Activated CD8-positive, alpha-beta T cell treated with anti-CD3 and anti-CD28 coated beads for 36 hours (primary cell): ENCODE measurements at places on chromosomes 4 and X. TPM values are rescaled to one million over a fixed set of nuclear protein-coding genes. Genes with fewer than 3 reads are reported as not detected.

GRCh38 chr4:132097041-132097440, 1052.1 kb upstream of the PCDH10 start:
- DNase-seq, result no peak
- no peak overlapping the region for H3K4me3 ChIP-seq

GNL3L gene
- total RNA-seq, result 69.6 TPM

DNA sequence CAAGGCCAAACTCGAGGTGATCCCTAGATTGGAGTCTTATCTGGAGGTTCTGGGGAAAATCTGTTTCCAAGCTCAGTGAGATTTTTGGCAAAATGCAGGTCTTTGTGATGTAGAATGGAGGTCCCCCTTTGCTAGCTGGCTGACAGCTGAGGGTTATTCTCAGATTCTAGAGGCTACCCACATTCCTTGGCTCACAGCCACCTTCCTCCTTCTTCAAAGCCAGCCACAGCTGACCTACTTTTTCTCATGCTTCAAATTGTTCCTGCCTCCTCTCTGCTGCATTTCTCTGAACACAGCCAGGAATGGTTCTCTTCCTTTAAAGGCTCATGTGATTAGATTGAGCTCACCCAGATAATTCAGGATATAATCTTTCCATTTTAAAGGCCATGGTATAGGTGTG, 86.9 kb downstream of the VCX3A start:
- no peaks in the 10 kb centered on the region for H3K27me3 ChIP-seq
- H3K36me3 ChIP-seq, result no peaks in the 10 kb centered on the region
- no peaks in the 10 kb centered on the region for H3K4me1 ChIP-seq
- no peak overlapping the region for H3K4me3 ChIP-seq
- H3K27ac ChIP-seq, result no peak overlapping the region

PNCK gene
- total RNA-seq, result 1.1 TPM

DNA sequence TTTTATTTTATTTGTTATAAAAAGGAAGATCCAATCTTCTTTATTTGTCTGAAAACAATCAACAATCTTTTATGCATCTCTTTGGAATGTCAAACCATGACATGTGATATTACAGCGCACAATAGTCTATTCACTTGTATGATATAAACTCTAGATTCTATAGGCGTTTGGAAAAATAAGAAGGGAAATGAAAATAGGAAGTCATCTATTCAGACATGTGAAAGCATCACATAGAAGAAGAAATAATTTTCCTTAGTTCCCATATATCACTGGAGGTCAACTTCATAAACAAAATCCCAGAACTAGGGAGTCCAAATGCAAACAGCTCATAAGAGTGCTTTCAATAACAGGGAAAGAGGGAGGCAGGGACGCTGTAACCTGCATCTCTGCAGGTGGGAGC, 139.5 kb upstream of the RASGEF1B start:
- no peak overlapping the region for H3K27ac ChIP-seq
- H3K27me3 ChIP-seq, result no peaks in the 10 kb centered on the region
- no peak overlapping the region for H3K4me3 ChIP-seq
- no peak for DNase-seq
- peaks cover 6% of the 10 kb centered on the region for H3K4me1 ChIP-seq
- H3K36me3 ChIP-seq, result no peaks in the 10 kb centered on the region

DNA sequence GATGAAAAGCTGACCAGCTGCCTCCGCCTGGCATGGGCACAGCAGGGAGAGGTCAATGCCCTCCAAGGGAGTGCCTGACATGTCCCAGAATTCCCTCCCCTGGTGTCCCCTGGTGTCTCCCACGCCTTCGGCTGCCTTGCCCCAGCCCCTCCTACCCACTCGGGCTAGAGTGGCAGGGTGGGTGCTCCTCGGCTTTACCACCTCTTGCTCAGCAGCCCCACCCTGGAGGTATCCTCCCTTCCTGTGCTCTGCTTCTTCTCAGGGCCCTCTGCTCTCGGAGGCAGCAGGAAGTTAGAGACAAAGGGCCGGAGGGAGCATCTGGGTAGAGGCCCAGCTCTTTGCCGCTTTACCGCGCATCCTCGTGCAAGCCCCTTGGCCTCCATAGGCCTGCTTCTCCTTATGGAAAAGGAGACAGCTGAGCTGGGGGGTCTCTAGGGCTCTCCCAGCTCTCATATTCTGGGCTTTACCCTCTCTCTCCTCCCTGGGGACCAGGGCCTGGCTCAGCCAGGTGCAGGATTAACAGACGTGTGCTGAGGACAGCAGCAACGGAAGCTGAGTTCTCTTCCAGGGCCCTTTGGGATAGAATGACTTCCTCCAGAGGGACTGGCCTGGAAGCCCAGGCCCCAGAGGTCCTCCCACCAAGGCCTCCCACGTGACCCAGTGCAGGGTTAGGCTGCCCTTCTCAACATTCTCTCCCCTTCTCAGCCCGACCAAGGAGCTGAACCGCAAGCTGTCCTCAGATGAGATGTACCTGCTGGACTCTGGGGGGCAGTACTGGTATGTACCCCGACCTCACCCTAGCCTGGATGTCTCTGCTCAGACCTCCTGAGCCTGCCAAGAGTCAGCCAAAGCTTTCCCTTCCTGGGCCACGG, 17.2 kb downstream of the XPNPEP2 start:
- no peaks in the 10 kb centered on the region for H3K36me3 ChIP-seq
- peak; percentile 48 for DNase-seq
- H3K27me3 ChIP-seq, result no peaks in the 10 kb centered on the region
- peaks cover 58% of the 10 kb centered on the region for H3K4me1 ChIP-seq

GRCh38 chr4:107592519-107592918, 127.5 kb downstream of the PAPSS1 start:
- H3K4me3 ChIP-seq, result no peak overlapping the region
- peaks cover 8% of the 10 kb centered on the region for H3K27me3 ChIP-seq
- DNase-seq, result no peak
- no peaks in the 10 kb centered on the region for H3K36me3 ChIP-seq
- H3K4me1 ChIP-seq, result no peaks in the 10 kb centered on the region

- H3K4me1 ChIP-seq, result peaks cover 5% of the 10 kb centered on the region
- H3K36me3 ChIP-seq, result peaks cover 3% of the 10 kb centered on the region
- no peak for DNase-seq
- no peak within 1 kb of the TSS for H3K27ac ChIP-seq
Observed at GRCh38 chr4:151325111-151325948, at the start of gene SH3D19. Gene SH3D19, minus strand, starts transcription at chr4:151325605. Its CDS starts 253 bp downstream, at chr4:151325352.

DNA sequence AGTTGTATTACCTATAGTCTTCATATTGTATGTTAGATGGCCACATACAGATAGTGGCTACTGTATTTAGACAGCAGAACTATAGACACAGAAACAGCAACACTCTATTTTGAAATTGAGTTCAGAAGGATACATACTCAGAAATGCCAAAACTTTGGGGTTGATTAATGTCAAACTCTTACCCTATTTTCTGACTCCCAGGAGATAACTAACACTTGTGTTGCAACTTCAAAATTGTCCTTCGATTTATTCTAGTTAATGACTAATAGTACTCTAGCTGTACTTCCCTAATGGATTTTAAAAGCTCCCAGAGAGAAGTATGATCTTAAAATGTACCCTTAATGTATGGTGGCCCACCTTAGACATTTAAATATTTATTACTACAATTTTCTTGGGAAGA, 229.9 kb upstream of the UGT8 start:
- no peak for DNase-seq
- no peak overlapping the region for H3K4me3 ChIP-seq
- peaks cover 13% of the 10 kb centered on the region for H3K27me3 ChIP-seq

SPANXN3 gene
- not detected for total RNA-seq

GRCh38 chr4:107253579-107254068, 217.5 kb upstream of the DKK2 start:
- peaks cover 3% of the 10 kb centered on the region for H3K27me3 ChIP-seq
- no peak overlapping the region for H3K4me3 ChIP-seq
- no peak for DNase-seq
- H3K36me3 ChIP-seq, result no peaks in the 10 kb centered on the region

GRCh38 chr4:76803522-76803921, 94.4 kb downstream of the SOWAHB start:
- DNase-seq, result no peak
- H3K4me1 ChIP-seq, result no peaks in the 10 kb centered on the region
- H3K36me3 ChIP-seq, result no peaks in the 10 kb centered on the region
- H3K27ac ChIP-seq, result no peak overlapping the region
- peaks cover 5% of the 10 kb centered on the region for H3K27me3 ChIP-seq

SOWAHD gene
- not detected for total RNA-seq

- H3K27ac ChIP-seq, result no peak overlapping the region
- H3K36me3 ChIP-seq, result no peaks in the 10 kb centered on the region
- DNase-seq, result no peak
- peaks cover 1% of the 10 kb centered on the region for H3K27me3 ChIP-seq
- no peak overlapping the region for H3K4me3 ChIP-seq
Observed at GRCh38 chr4:16772366-16772850, 126.0 kb downstream of the LDB2 start.

DNA sequence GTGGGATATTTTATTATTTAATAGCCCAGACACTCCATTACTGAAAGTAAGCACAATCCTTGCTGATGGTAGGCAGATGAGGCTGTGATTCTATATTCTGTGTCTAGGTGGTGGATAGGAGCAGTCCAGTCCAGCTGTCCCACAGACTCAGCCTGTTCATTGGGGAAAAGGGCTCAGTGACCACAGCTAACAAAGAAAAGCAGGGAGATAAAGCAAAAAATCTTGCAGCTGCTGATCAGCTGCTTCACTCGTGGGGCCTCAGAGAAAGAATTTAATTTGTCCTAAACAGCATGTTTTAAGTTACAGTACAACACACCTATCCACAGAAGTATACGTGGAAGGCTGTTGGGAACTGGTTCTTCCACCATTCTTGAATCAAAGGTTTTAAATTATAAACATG, 40.7 kb upstream of the ANK2 start:
- no peaks in the 10 kb centered on the region for H3K4me1 ChIP-seq
- no peaks in the 10 kb centered on the region for H3K36me3 ChIP-seq
- H3K4me3 ChIP-seq, result no peak overlapping the region
- H3K27me3 ChIP-seq, result no peaks in the 10 kb centered on the region
- H3K27ac ChIP-seq, result no peak overlapping the region
- DNase-seq, result no peak

DNA sequence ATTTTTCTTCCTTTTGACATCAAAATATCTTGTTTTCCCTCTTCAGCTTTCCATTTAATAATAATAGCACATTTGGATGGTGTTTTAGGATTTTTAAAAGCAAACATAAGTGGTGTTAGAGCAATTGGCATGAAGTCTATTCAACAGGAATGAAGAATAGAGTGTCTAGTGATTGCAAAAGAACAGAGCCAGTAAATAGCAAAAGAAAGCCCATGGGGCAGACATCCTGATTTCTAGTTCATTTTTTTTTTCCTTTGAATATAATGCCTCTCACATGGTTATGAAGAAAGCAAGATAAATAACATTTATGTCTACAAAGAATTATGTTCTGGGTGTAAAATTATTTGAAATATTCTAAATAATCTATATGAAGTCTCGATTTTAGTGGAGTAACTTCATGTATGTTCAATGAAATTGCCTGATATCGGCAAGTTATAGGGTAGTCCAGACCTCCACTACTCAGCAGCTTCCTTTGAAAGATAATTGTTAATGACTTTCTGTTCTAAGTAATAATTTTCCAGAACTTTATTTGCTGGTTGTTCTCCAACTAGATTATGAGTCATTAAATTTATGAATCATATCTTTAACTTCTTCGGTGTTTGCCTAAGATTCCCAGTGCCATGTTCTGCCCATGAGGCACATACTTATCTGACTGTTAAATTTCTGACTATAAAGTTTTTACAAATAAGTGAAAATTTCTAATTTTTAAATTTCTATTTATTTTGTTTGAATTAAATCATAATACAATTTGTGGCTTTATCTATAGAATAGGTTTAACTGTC, 587.9 kb downstream of the TLL1 start:
- no peaks in the 10 kb centered on the region for H3K36me3 ChIP-seq
- no peak for DNase-seq
- no peaks in the 10 kb centered on the region for H3K4me1 ChIP-seq
- no peak overlapping the region for H3K4me3 ChIP-seq
- no peak overlapping the region for H3K27ac ChIP-seq

GRCh38 chr4:75345423-75345822, 168.8 kb downstream of the RCHY1 start:
- no peaks in the 10 kb centered on the region for H3K36me3 ChIP-seq
- H3K27me3 ChIP-seq, result no peaks in the 10 kb centered on the region
- no peaks in the 10 kb centered on the region for H3K4me1 ChIP-seq
- H3K4me3 ChIP-seq, result no peak overlapping the region
- DNase-seq, result no peak
- H3K27ac ChIP-seq, result no peak overlapping the region

DNA sequence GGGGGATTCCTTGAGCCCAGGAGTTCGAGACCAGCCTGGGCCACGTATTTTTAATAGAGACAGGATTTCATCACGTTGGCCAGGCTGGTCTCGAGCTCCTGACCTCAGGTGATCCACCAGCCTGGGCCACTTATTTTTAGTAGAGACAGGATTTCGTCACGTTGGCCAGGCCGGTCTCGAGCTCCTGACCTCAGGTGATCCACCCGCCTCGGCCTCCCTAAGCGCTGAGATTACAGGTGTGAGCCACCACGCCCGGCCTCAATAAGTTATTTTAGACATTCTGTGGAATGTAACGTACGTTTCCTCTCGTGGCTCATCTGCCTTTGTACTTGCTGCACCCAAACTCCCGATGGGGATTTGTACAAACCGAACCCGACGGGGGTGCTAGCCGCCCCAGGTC, 8.8 kb downstream of the ASMT start:
- no peaks in the 10 kb centered on the region for H3K27me3 ChIP-seq
- DNase-seq, result no peak
- H3K4me1 ChIP-seq, result peaks cover 27% of the 10 kb centered on the region
- peak overlapping the region; percentile 72 for H3K27ac ChIP-seq
- H3K4me3 ChIP-seq, result no peak overlapping the region
- H3K36me3 ChIP-seq, result no peaks in the 10 kb centered on the region
